SHP77 treated with DMSO at 0.1 percent for 48 hours (cell line): ENCODE measurements at places on chromosomes 12 and 14.

DNA sequence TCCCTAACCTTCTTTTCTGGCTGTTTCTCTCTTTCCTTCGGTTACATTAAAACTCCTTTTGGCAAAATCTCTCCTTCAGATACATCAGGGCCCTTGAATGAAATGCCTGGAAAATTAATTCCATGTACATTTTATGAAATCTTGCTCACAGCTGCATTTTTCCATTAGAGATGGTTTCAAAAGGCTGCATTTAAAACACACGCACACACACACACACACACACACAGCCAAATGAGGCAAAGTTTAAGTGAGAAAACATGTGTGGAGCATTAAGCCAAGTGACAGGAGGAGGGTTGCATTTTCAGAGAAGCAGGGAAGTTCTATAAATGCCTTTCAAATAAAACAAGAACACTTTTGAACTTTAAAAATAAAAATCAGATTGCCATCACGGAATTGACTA, 216.4 kb downstream of the LRIG3 start:
- DNase-seq: no peak

DNA sequence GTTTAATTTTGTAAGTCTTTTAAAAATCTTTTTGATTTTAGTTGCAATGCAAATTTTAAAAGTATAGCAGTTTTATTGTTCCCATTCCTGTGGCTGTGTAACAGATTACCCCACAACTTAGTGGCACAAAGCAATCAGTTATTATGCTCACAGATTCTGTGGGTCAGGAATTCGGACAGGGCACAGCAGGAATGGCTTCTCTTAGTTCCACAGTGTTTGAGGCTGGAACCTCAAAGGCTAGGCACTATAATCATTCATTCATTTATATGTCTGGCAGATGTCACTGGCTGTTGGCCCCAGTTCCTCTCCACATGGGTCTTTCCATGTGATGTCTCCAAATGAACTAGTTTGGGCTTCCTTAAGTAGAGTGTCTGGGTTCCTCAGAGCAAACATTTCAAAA, 193.3 kb downstream of the RAD51B start:
- no peak for DNase-seq

DNA sequence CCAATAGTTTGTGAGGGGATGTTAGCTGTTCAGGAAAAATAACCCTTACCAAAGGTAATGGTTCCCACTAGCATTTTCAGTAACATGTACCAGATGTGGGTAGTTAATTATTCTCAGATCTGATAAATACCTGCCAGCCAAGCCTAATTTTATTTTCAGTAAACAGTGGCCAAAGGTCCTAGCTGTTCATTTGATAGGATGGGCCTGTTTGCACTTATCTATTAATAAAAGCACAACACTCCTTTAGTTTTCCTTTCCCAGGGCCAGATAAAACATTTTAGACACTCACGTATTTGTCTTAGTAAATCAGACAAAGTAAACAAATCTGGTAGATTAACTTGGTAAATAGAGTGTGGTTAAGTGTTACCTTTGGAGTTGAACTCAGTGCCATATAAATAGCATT, 345.1 kb downstream of the RAD51B start:
- no peak for DNase-seq

GRCh38 chr14:61444215-61444768, 122.9 kb downstream of the PRKCH start:
- no peak for DNase-seq

- no peak for DNase-seq
Measured at GRCh38 chr12:6550294-6551062, 5.4 kb downstream of the IFFO1 start.

- no peak for DNase-seq
Measured at GRCh38 chr14:24052656-24053547, 1.1 kb downstream of the CARMIL3 start.

DNA sequence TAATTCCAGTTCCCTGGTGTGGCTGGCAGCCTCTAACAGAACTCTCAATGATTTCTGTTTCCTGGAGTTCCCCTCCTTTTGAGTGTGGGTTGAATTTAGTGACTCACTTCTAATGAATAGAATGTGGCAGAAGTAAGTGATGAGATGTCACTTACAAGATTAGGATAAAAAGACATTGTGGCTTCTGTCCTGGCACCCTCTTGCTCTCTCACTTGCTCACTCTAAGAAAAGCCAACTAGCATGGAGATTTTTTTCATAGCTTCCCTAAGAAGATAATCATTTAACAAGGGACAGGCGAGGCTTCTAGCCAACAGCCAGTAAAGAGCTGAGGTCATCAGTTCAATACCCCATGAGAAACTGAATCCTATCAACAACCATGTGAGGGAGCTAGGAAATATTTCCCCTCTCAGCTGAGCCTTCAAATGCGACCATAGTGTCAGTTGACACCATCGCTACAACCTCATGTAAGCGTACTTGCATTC, 156.7 kb downstream of the TMTC3 start:
- DNase-seq: no peak

- DNase-seq: no peak
Measured at GRCh38 chr14:22982477-22983245, at the start of gene AJUBA. Gene AJUBA, minus strand, starts transcription at chr14:22982551. Its CDS starts 285 bp downstream, at chr14:22982266.

DNA sequence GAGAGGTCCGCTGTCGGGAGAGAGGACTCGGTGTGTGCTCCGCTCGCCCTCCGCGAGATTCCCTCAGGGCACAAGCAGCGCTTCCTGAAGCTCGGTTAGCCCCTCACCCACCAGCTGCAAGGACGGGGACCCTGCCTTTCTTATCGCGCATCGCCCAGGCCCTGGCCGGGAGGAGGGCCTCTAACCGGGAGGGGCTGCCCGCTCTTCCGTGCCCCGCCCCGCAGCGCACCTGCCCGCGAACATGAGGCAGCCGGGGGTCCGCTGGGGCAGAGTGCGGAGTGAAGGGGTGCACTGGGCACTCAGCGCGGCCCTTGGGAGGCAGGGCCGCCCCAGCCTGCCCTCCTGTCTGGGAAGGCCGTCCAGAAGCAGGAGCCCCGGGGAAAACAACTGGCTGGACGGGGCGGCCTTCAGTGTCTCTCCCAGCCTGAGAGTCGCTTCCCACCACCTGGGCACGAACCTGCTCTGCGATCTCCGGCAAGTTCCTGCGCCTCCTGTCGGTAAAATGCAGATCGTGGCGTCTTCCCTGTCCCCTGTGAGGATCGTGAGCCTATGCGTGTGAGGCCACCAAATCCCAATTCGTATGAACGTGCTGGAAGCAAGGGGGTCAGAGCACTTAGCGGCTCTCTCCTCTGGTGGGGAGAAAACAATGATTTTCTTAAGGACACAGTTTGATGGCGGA, 28.0 kb upstream of the ADIPOR2 start:
- DNase-seq: no peak

GRCh38 chr12:54002915-54003389, 3.0 kb downstream of the HOXC9 start:
- no peak for DNase-seq

DNA sequence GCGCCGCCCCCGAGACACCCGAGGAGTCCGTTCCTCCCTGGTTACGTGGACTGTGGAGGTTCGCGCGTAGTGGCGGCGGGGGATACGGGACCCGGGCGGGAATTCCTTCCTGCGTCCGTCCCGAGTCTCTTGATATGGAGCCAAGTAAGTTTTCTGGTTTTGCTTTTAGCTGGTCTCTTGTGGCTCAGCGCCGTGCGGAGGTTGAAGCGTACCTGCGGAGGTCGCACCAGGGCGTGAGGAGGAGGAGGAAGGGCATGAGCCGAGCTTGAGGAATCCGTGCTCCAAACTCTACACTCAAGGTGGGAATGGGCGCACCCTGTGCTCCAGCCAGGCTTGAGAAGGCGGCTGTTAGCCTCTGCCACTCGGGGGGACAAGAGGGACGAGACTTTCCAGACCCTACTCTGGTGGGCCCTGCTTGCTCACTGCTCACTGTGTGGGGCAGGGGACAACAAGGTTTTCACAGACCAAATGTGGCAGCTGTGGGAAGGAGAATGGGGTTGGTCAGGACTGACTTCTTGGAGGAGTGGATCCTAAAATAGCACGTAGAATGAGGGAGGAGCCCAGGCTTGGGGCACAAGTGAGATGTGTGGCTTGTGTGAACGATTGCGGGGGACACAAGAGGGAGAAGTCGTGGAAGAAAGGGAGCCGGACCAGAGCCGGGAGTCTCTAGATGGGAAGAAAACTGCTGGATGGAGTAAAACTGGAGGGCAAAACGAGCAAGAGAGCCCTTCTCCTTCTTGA, 577 bp downstream of the ATG101 start:
- no peak for DNase-seq

DNA sequence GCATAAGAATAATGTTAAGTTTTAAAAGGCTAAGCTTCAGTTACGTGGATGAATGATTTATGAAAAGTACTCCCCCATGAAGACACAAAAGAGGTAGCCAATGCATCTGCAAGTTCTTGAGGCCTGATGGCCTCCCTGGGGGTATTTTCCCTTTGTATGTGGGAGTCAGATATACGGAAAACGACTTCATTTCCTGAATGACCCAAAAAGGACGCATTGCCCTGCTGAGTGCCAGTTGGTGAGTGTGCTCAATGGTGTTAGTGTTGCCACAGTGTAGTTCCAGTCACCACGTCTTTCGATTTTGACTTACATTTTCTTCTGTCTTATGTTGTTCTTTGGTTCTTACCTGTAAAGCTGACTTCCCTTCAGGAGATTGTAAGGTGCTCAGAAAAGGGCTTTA, 8.0 kb downstream of the ETV6 start:
- DNase-seq: no peak

DNA sequence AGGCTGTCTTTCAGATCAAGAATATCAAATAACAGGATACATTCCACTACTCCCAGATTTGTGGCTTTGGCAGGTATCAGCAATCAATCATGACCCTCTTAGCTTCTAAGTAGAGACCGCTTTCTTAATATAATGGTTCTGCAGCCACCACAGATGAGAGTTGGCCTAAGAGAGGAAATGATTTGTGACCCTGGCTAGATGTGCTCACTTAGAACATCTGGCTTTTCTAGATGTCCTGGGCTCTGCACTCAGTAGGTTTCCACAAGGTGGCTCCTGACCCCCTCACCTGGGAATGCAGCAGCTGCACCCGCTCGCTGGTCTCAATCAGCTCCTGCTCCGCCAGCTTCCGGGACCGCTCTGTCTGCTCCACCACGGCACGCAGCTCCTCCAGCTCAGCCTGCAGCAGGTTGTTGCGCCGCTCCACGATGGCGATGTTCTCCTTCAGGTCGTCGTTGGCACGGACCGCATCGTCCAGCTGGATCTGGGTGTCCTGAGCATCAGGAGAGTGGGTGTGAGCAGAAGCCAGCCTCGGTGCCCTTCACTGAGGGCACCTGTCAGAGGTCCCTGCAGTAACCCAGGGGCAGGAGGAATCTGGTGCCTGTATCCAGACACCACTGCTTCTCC, 8.9 kb downstream of the CMTM5 start:
- no peak for DNase-seq

- DNase-seq: no peak
Measured at GRCh38 chr12:71756054-71756690, 1.5 kb downstream of the RAB21 start.

DNA sequence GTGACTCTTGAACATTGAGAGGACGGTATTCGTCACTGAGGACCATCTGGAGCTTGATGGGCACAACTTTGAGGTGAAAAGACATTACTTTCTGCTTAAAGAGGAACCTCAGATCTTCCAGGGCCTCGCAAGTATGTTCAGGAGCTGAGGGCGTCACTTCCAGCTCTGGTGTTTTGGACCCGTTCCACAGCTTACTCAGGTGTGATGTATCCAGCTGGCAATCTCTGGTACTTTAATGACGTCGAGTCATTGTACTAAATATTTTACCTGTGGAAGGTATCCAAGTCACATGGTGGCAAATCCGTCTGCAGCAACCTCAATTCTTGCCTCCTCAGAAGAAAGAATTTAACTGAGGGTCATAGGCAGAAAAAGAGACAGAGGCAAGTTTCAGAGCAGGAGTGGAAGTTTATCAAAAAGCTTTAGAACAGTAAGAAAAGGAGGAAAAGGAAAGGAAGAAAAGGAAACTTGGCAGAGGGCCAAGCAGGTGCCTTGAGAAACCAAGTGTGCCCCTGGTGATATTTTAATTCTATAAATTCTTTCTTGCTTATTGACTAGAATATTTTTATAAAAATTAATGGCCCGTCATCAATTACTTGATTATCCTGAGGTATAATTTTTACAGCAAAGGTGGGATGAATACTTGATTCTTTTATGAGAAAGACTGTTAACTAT, 250.6 kb downstream of the AEBP2 start:
- DNase-seq: no peak

GRCh38 chr14:52640137-52640536, 55.2 kb downstream of the ERO1A start:
- DNase-seq: no peak

DNA sequence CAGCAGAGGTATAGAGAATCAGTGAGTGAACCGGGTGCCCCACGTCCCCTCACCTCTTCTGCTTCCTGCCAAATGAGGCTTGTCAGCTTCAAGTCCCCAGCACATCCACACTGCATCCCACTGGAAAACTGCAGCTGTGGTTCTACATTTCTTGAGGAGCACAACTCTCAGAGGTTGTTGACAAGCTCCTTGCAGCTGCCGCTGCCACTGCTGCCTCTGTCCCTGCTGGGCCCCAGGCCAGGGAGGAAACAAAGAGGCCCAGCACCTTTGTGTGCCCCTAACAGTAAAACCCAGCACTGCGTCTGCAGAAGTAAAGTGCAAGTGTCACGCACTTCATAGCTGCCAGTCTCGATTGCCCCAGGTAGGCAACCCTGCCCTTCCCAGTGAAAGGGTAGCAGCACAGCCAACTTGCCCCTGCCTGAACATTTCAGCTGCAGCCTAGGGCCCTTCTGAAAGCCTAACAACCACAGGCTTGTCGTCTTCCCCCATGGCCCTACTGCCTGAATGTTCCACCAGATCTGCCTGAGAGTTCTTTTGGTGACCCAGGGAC, 1162.1 kb upstream of the USP15 start:
- no peak for DNase-seq

- no peak for DNase-seq
Measured at GRCh38 chr14:103623308-103623707, 5.7 kb upstream of the KLC1 start.

DNA sequence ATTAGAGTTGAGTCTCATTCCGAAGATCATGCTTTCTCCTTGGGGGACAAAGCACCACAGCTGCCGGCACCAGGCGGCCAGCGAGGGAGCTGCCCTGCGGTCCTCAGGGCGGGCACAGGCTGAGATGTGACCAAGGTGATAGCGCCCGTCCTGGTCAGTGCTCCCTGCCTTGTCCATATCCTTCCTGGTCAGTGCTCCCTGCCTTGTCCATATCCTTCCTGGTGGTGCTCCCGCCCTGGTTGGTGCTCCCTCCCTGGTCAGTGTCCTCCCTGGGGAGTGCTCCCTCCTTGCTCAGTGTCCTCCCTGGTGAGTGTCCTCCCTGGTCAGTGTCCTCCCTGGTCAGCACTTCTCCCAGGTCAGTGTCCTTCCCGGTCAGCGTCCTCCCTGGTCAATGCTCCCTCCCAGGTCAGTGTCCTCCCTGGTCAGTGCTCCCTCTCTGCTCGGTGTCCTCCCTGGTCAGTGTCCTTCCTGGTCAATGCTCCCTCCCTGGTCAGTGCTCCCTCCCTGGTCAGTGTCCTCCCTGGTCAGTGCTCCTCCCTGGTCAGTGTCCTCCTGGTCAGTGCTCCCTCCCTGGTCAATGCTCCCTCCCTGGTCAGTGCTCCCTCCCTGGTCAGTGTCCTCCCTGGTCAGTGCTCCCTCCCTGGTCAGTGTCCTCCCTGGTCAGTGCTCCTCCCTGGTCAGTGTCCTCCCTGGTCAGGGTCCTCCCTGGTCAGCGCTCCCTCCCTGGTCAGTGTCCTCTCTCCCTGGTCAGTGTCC, 92.2 kb downstream of the ADGRD1 start:
- no peak for DNase-seq
